ENCODE measurements at places on chromosomes 1 and 21.

DNA sequence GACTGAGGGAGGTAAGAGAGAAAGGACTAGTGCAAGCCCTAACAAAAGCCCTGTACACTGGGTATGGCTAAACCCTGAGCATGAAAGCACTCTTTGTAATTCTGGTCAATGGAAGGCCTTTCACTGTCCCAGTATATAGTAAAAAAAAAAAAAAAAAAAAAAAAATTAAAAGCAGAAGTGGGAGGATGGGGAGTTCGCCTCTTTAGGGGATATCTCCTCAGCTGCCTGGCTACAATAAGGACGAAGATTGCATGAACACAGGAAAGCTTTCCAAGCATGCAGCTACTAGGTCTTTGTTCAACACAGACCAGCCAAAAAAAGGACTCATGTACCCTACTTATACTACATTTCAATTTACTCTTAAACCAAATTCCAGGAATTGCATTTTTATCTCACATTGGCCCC is 59.1 kb downstream of the EIF4G3 start:
- DNase-seq, result peak; percentile 63

- DNase-seq, result peak; percentile 79
Measured at GRCh38 chr1:115211071-115211745, 121.9 kb upstream of the TSPAN2 start.

DNA sequence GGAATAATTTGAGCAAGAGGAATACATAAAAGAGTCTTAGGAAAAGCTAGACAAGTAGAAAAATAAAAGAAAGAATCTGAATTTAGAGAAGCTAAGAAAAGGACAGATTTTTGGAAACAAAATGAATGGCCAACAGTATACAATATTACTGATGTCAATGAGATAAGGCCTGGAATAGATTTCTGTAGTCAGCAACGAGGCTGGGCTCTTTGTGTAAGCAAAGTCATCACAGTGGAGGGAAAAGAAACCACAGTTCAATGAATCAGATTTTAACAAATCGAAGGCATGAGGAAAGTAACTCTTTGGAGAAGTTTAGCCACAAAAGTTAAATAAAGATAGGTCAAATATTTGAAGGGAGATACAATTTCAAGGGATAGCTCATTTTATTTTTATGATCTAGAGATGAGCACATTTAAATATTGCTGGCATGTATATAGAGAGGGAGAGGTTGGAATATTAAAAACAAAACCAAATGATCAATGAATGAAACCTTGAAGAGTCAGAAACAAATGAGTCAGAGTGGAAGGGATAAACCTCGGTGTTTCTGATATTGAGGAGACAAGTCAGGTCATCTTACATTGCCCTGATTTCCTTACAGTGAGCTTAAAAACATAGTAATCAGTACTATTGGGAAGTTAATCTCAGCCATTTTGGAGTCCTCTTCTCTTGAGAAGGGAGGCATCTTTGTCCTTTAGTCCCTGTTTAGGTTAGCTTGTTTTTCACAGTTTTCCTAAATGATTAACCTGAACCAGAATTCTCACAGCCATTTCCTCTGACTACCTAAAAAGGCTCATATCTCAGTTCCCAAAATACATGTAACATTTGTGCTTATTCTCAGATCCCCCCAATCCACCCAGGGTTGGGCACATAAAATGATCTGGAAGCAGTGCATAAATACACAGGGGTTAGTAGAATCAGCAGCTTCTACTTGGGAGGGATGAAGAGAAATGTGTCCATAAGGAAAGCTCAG is 620.0 kb upstream of the B3GALT2 start:
- no peak for DNase-seq

DNA sequence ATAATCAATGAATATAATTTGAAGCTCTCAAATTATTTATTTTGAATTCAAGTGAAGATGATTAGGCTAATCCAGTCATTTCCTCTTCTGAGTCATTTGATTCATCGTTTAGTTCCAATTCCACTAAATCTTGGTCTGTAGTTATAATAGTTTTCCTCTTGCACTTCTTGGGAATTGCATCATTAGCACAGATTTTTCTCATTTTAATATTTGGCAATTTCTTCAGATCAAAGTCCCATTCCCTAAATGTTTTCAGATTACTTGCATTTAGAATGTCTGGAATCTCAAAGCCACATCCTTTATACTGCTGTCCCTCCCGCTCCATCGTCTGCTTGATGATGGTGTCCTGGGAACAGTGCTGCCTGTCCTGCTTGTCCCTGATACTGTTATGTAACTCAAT is 43.5 kb downstream of the MAST2 start:
- peak; percentile 51 for DNase-seq

DNA sequence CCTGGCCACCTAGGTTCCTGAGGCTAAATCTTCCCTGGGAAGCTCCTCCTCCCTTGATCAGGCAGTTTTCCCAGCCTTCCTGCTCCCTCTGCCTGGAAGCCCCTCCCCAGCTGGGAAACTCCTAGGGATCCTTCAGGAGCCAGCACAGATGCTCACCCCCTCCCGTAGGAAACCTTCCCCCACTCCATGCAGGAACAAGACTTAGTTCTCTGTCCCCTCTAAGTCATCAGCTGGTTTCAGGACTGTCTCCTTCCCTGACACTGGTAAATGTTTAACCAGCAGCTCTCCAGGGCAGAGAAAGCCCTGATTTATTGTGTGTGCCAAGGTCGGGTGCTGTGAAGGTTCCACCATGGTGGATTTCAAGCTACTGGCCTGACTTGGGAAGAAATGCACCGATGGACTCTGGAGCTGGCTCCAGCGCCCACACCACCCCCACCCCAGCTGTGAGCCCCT is 25.0 kb downstream of the TTC39A start:
- DNase-seq, result no peak

GRCh38 chr1:200969726-200970561 is 53.6 kb downstream of the KIF21B start:
- DNase-seq, result no peak

DNA sequence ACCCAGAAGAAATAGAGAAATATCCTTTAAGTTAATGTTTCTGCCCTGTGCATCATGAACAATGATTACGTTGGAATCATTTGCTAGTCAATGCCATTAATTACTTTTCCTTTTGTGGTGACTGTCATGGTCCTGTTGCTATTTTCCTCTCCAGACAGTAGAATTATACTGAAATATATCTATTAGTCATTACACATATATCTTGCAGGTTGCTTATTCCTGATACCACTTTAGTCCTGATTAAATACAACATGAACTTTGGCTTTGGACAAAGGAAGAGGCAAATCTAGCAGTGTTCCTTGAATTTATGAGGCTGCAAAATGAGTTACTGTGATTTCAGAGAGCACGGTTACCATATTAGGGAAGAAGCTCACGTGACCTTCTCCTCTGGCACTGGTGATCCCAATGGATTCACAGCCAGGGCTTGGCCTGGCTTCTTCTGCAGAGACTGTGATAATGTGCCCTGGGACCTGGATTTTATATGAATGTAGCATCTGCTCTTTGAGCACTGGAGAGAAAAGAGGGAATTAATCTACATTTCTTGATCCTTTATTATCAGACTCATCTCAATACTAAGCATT is 12.4 kb upstream of the KRTAP19-8 start:
- DNase-seq, result no peak

DNA sequence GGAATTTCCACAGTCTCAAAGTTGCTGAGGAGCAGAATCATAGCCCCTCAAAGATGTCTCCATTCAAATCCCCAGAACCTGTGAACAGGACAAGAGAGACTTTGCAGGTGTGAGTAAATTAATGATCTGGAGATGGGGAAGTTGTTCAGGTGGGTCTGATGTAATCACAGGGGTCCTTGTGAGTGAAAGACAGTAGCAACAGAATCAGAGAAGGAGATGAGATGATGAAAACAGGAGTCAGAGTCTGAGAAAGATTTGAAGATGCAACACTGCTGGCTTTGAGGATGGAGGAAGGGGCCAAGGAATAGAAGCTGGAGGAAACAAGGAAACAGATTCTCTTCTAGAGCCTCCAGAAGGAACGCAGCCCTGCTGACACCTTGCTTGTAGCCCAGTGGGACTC is 81.5 kb downstream of the SELENOF start:
- DNase-seq, result no peak

- DNase-seq, result no peak
Measured at GRCh38 chr1:6578624-6579373, 995 bp upstream of the ZBTB48 start.

DNA sequence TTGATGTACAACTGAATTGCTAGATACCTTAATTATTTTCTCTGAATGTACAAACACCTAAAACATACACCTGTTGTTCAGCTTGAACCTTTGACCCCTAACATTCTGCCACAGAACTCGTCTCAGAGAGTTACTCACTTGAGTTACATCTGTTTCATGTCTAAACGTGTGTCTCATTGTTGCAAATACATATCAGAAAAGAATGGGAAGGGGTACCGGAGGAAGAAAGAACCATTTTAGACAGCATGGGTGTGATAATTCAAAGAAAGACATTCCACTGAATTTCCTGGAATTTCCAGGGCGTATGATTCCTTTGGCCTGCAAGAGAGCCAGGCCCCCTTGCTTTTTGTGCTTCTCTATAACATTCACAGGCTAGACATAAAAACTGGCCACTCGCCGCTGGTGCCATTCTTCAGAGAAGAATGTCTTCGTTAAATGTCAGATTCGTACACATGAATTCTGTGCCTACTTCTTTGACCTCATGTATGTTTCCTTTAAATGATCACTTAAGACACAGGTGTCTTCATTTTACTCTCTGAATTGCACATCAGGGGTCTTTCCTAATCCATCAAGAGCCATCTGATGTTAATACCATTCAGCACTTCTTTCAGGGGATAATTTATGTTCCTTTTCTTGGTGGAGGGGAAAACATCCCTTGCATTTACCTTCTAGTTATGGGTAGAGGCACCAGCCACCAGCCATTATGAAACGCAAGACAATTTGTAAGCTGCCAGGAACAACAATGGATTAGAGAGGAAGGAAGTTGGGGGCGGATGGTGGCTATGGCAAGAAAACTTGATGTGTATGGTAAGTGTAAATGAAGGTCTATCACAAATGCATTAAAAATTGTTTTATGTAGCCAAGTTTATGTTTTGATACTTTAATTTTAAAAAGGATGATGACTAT is 12.7 kb downstream of the ATF3 start:
- DNase-seq, result no peak

- DNase-seq, result peak; percentile 72
Measured at GRCh38 chr1:24391882-24392603, 21.5 kb downstream of the STPG1 start.

GRCh38 chr1:18644973-18645746 is 14.5 kb downstream of the PAX7 start:
- DNase-seq, result no peak

DNA sequence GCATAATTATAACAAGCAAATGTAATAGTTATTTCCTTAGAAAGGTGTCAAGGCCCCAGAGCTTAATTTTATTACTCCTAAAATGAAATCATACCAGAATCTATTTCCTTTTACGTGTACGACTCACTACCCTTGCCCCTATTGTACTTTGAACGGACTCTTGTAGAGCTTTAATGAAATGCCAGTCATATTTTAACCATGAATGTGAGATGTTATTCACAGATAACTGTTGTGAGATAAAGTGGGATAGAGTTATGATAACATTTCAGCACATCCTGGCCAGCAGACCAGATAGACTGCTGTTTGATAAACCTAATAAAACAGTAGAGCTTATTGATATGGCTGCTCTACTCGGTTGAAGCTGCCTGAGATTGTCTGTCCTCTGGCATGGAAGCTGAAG is 500.8 kb upstream of the PBX1 start:
- DNase-seq, result no peak

DNA sequence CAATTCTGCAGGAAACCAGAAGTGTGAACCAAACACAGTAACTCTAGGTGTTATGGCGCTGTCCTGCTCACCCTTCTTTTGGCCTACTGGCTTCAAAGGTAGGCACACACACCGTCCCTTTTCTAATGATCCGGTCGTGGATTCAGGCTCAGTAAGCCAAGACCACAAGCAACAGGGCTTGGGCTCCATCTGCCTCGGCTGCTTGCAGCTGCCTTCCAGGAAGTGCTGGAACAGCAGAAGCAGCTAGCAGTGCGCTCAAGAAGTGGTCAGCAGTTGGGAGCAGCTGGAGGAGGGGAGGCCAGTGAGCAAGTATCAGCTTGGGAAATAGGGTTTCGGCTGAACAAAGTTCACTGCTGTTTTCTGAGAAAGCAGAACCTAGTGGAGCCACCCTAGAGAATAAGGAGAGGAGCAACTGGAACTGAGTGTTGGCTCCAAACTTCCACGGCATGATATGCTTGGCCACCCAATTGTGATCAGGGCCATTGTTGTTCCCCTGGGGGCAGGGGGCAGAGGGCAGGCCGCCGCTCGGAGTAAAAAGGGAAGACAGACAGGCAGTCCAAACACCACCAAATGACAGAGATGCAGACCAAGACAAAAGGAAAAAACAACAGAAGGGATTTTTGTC is 173.4 kb downstream of the TOMM20 start:
- peak; percentile 61 for DNase-seq

DNA sequence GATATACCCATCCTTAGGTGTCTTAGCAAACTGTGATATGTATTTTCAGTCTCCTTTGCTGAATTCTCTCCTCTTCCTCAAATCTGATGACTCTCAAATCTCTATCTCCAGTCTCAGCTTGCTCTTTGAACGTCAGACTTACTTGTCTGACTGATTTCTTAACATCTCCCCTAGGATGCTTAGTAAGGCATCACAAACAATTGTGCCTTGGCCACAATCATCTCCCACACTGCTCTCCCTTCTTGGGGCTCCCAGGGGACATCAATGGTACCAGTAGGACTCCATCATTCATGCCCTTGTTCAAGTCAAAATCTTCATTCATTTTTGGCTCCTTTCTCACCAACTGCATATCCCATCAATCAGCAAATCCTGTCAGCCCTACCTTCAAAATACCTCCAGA is 42.0 kb downstream of the GNG12 start:
- peak; percentile 79 for DNase-seq

- peak; percentile 94 for DNase-seq
Measured at GRCh38 chr1:161885003-161885402, 118.9 kb downstream of the ATF6 start.

DNA sequence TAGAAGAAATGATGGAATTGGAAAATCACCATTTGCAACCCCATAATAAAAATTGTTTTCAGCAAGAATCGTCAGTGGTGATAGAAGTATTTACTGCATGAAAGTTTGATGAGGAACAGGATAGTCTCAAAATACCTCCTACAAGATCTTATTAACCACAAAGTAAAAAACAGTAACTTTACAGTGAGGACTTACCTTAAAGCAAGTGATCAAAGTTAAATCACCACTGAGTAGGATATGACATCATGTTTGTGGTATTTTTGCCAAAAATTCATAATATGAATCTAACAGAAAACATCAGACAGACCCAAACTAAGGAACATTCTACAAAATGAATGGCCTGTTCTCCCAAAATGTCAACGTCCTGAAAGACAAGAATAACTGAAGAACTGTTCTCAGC is 19.9 kb downstream of the ALDH9A1 start:
- DNase-seq, result no peak

- peak; percentile 57 for DNase-seq
Measured at GRCh38 chr1:11157867-11158266, 31.3 kb upstream of the ANGPTL7 start.

DNA sequence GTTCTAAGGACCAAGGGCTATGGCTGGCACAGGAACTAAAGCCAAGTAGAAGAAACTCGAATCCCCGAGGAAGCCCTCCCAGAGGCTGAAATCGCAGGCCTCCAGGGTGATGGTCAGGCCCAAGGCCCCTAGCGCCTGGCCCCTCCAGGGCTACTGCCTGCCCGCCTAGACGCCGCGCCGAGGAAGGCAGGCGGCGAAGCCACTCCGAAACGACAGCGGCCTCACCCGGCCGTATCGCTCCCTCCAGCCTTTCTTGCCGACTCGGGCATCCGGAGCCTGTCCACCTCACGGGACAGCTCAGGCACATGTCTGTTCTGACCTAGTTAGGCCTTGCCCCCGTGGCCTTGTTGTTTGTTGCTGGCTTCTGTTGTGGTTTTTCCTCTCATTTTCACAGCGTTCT is 9.7 kb upstream of the LHX8 start:
- DNase-seq, result no peak

All from cardiac fibroblast (primary cell).